SK-N-SH (cell line): ENCODE measurements at places on chromosomes 1 and 21. TPM values are rescaled to one million over a fixed set of nuclear protein-coding genes. Genes with fewer than 3 reads are reported as not detected.

Gene TCHH
- polyA plus RNA-seq, result not detected in 2 replicates

Gene NBPF6
- not detected in 2 replicates for polyA plus RNA-seq

Gene SPRR2B
- not detected in 2 replicates for polyA plus RNA-seq

- DNase-seq, result no peak
Measured at GRCh38 chr1:78015148-78015547, 10.4 kb downstream of the DNAJB4 start.

GRCh38 chr1:22821027-22821426, 110.4 kb downstream of the EPHB2 start:
- no peak for DNase-seq

Gene CYP2J2
- 1.1 and 1.2 TPM in 2 replicates for polyA plus RNA-seq

Gene FMO2
- polyA plus RNA-seq, result not detected in 2 replicates

- DNase-seq, result no peak
Measured at GRCh38 chr1:192892934-192893333, 84.1 kb downstream of the RGS2 start.

Gene CDC7
- 2.6 TPM in 2 replicates for polyA plus RNA-seq

- peak; percentile 77 for DNase-seq
Measured at GRCh38 chr1:2554621-2555387, 1.4 kb upstream of the TNFRSF14 start.

Gene CASQ1
- 0.08 and 0.18 TPM in 2 replicates for polyA plus RNA-seq
